Activated CD8-positive, alpha-beta memory T cell treated with anti-CD3 and anti-CD28 coated beads for 1 hour (primary cell): ENCODE measurements at places on chromosomes 16 and 17.

DNA sequence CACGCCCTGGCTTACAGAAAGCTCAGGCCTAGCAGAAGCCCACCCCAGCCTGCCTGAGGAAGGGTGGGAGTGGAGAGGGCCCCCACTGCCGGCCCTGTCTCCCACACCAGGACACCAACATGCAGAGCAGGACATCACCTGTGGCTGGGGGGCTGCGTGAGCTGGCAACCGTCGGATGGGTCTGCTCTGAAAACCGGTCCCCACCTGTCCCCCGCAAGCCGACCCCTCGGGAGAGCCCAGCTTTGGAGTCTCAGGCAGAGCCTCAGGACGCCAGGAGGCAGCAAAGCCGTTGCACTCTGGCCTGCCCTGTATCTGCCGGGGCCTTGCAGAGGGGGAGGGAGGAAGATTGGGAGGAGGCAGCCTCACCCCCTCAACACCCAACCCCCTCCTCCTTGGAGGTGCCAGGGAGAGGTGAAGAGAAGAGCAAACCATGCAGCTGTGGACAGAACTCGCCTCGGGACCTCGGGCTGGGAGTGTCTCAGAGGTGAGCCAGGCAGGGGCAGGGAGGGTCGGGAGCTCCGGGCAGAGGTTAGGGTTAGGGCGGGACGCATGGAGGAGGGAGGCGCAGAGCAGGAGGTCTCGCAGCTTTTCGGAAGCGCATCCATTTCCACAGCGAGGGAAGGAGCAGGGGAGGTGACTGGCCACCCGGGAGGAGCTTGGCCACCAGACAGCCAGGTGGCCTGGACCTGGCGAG, 30.4 kb upstream of the ZC3H18 start:
- DNase-seq = no peak

DNA sequence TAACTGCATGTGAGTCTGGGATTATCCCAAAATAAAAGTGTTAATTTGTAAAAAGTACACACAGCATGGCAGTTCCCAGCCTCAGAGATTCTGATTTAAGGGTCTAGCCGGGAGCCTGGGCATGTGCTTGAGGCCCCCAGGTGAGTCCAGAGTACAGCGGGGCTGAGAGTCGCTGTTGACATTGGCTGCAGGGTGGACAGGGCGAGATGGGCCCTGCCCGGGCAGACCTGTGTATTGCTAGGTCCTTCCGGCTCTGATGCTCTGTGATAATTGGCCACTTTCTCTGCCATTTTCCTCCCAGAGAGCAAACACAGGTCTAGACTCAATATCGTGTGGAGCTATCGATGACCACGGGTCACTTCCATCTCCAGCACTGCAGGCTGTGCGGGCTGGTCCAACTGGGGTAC, 73.6 kb downstream of the ABCC6 start:
- DNase-seq = no peak

GRCh38 chr16:55478827-55479429, at the start of gene MMP2:
Gene MMP2 (plus strand): TSS chr16:55479198. CDS start chr16:55479480, 282 bp downstream.
- no peak for DNase-seq

DNA sequence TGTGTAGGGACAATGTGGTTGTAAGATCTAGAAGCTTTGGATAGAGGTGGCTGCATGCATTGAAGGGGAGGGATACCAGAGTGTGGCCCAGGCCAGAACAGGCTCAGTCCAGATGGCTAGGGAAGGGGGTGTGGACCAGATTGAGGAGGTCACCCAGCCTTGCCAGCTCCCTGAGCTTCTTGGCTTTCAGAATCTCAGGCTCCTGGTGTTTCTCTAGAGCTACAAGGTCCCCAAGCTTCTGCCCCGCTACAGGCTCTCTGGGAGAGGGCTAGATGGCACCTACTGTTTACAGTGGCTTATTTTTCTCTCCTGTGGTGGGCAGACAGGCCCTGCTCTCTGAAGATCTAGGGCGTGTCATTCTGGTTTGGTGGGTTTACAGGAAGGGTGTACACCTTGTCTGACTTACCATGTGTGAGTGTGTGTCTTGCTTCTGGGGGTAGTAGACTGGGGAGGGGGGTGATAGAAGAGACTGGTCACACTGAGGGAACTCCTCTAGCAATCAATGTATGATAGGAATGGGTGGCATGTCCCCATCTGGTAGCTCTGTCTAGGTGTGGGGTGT, 1.1 kb downstream of the RARA start:
- DNase-seq = no peak

GRCh38 chr16:2520784-2521531, 787 bp downstream of the AMDHD2 start:
- no peak for DNase-seq

- no peak for DNase-seq
Observed at GRCh38 chr16:56738221-56738620, 8.3 kb downstream of the NUP93 start.

DNA sequence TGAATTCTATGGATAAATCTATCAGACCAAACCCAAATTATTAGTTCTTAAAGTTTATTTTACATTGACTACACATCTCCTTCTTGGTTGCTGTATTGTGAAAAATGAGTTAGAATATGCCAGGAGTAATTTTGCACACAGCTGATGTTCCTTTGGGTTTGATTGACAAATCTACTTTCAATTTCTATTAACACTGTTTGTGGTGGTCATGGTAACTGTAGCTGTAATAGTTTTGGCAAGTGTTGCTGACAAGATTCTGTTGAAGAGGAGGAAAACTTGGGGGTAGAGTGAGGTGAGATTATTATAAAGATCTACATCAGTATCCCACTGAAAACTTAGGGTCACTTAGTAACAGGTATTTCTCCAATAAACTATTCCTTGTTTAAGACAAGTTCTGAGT, 30.3 kb downstream of the MRTFB start:
- DNase-seq = no peak

- no peak for DNase-seq
Observed at GRCh38 chr16:17380613-17381012, 90.1 kb downstream of the XYLT1 start.

DNA sequence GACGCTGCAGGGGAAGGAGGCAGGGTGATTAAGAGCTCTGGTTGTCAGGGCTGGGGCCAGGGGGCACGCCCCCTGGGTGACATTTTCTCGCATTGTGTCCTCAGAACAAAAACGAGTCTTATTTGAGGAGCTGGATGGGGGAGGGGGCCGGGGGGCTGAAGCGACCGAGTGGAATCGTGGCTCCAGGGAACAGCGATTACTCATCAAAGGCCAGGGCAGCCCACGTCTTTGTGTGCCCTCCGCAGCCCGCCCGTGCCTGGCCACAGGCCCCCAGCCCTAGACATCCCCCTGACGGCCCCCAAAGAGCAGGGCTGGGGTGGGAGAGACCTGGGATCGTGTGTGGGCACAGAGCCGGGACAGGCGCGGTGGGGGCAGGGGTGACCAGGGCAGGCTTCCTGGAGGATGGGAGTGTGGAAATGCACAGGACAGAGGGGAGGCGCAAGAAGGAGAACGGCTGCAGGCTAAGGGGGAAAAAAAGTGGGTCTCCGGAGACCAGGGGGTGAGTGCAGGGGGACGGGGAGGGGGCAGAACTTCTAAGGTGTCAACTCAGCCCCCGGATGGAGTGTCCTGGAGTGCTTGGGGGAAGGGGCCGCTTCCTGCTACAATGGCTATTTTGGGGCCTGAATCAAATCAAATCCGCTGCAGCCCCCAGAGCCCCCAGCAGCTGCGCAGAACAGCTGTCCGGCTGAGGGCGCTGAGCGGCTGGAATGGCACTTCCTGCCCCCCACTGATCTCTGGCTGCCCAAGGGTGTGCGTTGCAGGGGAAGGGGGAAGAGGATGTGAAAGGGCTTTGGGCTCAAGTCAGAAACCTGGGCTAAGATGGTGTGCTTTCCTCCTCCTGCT, 24.0 kb upstream of the PHB1 start:
- DNase-seq = no peak

- no peak for DNase-seq
Observed at GRCh38 chr16:74079232-74079586, 217.4 kb upstream of the PSMD7 start.

DNA sequence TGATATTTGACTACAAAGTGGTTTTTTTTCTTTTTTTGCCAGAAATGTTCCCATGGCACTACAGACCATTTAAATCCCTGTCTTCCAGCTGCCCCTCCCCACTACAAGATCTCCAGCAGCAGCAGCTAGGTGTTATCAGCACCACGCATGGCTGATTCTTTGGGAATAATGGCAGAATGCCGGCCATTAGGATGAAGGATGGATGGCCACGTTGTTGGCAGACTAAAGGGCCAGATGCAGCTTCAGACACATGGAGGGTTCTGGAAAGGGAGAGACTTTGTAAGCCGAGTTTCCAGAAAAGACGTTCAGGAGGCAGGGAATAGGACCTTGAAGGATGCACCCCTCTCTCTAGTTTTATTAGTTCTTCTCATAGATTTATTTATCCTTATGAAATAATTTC, 10.3 kb upstream of the MED9 start:
- no peak for DNase-seq

DNA sequence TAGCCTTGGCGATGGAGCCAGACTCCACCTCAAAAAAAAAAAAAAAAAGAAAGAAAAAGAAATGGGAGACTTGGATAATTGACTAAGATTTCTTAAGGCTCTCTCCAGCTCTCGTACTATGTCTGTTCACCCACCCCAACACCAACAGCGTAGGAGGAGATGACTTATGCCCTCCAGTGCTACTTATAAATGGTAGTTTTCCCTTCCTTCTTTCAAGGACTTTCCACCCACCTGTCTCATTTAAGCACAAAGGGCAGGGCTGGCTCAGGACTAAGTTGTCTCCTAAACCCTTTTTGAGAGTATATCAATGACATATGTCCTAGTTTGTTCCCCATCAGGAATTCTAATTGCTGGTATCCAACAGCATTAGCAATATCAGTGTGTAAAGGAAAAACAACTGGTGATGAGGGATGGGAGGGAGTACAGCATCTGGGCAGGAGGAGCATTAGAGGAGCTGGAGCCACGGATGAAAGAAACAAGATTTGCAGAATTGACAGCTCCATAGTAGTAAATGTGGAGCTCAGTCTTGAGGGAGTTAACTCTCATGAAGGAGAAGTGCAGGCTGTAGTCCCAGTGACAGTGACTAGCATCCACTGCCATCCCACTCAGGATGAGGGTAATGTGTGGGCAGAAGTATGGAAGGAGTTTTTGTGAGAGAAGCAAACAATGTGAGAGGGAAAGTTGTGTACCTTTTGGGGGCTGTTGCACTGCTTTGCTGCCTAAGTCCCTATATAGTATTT, 17.2 kb downstream of the UBE2Z start:
- no peak for DNase-seq

DNA sequence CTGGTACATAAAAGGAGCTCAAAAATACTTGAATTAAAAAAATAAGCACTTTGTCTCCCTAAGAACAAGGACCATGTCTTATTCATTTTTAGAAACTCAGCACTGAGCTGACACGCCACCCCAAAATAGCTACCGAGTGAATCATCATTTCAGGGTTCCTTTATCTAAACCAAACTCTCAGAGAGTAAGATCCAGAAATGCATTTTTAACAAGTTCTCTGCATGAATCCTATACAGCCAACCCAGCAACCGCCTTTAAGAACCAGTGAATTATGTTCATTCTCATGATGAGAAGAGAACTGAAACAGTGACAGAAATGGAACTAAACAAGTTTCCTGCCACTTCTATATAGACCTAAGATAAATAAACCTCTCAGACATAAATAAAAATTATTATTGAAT, 8.7 kb downstream of the C16orf87 start:
- no peak for DNase-seq

DNA sequence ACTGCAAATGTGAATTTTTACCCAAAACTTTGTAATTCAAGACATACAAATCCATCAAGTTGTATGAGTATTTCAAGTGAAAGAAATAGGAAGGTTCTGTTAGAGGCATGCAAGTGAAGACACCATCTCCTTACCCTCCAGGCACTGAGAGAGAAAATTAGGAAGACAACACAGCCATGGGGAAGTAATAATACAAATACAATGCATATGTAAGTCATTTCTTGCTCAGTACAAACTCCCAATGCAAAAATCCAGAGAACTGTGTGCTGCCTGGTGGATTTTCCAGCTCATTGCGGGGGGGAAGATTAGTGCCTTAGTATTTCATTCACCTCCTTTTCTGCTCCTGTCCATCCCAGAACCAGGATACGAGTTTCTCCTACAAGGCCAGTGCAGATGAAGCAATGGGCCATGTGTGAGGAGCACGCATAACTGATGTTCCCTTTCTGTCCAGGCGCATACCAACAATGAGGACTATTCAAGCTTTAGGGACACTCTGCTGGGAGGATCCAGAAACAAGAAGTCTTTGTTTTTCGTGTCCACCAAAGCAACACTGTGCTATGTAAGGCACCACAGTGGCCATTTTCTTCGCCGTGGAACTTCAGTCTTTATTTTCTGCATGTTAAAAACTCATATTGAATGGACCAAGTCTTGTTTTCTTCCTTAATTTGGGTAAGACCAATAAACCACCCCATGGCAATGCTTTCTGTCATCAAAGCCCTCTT, 143.7 kb upstream of the RCVRN start:
- DNase-seq = no peak

DNA sequence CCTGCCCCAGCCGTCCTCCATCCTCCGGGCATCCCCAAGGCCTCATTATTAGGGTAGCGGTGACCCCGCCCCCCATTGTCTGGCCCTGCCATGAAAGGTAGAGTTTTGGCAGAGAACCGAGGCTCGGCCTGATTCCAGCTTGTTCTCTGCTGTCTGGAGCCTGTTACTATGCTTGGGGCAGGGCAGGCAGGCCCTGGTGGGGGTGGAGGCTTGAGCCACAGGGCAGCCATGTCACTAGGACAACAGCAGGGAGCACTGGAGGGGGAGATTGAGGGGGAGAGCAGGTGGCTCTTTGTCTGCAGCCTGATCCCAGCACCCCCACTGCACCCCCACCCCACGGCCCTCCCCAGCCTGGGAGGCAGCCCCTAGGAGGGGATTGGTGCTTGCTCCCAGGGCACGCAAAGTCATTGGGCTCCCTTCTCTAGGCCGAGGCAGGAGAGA, 15.4 kb downstream of the RHBDL3 start:
- no peak for DNase-seq

DNA sequence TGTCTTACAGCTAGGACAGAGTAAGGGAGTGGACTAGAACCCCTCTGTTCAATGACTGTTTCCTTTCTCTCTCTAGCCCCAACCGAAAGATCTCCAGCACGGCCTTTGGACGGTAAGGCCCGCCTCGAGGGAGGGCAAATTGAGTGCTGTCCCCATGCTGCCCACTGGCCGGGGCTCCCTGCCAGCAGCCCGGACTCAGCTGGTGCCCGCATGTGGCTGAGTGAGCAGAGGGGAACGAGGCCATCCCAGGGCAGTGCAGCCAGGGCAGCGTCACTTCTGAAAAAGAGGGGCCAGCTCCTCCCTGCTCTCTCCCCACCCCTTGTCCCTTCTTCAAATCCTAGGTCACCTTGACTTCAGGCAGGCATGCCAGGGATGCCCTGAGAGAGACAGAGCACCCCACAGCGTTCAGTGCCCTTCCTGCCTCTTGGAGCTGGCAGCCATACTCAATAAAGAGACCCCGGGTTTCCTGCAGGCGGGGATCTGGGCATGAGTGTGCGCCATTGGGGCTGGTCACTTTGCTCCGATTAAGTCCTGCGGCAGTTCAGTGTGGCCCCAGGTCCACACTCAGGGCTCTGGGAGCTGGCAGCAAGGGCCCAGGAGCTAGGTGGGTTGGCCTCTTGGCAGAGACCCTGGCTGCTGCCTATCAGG, 130.9 kb downstream of the RAB11FIP4 start:
- no peak for DNase-seq

DNA sequence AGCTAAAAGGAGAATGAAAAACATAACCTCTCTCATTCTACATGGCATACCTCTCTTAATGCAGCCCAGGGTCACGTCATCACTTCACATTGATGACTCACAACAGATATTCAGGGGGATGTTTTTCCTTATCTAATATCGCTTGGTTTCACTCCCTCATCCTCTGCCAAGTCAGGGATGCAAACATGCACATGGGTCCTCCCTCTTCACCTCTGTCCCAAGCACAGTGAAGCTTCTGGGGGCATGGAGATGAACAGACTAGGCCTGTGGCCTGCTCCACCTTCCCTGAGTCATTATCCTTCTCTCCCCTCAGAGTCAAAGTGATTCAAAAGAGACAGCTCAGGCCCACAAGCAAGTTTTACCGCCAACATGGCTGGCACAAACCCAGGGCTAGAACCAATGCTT, 2.3 kb upstream of the MT2A start:
- no peak for DNase-seq
